ENCODE measurements at places on chromosomes 2 and 18.

DNA sequence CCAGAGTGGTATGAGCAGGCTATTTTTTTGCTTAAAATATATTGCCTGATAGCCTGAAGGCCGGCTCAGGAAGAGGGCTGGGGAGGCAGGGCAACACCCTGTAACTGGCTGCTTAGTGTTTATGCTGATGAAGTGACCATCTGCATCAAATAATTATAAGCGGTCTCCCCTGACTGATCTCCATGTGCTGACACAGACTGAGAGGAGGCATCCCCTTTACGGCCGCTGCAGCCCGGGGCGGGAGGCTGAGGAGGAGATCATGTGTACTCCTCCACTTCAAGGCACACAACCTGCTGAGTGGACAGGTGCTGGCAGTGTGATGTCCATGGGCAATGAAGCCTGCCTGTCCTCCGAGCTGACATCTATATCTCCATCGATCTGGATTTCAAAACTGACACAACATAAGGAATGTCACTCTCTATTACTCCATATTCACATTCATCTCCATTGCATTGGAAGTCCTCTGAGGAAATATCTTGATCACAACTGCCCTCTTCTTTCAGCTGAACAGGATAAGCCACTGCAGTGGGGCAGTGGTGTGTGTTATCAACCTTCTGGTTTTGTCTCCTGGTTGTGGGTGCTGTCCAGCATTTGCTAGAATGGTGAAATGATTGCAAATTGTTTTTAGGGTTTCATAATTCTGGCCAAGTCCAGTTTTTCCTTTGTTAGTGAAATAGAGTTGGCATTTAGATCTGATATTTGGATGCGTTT, 143.5 kb downstream of the AQP4 start:
- DNase-seq, result no peak

GRCh38 chr2:196244966-196245365, 73.6 kb upstream of the STK17B start:
- DNase-seq, result no peak

DNA sequence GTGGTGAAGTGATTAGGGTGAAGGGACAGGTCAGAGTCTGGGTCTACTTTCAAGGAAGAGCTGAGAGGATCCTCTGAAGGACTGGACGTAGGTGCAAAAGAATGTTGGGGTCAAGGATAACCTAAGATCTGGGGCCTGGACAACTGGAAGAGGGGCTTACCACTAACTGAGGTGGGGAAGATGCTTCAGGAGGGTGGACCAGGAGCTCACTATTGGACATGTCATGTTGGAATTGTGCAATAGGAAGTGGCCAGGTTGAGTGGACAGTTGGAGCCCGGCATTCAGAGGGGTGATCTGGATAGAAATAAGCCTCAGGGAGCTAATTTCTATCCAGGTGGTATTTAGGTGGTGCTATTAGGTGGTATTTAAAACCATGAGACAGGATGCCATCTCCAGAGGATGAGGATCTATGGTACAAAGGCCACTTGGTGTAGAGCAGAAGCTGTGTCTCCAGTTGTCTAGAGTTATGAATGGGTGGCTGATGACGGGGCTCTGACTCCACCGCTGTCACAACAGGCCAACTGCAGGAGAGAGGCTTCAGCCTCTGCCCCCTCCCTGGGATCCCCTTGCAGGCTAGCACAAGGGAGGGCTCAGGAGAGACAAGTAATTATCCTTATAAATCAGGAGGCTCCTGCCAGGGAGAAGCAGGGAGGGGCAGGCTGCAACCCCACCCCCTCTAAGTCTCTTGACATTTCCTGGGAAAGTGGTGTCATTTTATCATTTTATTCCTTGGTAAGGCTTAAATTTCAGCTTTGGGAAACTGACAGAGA, 158.0 kb downstream of the SMAD7 start:
- DNase-seq, result no peak

DNA sequence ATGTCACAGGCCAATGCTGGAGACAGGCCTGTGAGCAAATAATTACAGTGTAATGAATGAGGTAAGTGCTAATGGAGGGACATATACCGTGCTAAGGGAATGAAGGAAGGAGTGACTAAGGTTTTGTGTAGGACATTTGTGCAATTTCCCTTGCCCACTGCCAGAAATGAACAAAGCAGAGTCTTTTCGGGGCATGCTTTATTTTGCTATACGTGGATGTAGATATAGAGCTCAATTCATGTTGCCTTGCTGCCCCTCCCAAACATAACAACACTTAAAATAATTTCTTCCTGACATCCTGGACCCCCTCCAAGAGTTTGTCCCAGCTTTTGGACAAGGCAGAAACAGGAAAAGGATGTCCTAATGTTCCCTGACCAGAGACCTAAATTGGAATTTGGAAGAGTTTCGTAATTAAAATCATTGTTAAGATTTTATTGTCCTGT, 23.7 kb upstream of the CD28 start:
- DNase-seq, result no peak

DNA sequence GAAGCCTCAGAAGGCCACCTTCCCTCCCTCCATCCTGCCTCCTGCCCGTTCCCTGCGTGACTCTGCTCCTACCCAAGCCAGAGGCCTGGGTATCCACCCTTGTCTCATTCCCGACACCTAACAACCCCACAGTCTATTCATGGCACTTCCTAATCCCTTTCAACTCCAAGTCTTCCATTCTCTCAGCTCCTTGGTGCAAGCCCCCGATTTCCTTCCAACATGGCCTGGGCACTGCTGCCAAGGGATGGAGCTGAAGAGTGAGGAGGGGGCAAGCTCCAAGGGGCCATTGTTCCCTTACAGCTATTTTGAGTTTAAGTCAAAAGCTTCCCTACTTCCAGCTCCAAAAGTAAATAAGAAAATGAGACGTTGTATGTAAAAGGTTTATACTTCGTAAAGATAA, 84.8 kb upstream of the ASB18 start:
- no peak for DNase-seq

DNA sequence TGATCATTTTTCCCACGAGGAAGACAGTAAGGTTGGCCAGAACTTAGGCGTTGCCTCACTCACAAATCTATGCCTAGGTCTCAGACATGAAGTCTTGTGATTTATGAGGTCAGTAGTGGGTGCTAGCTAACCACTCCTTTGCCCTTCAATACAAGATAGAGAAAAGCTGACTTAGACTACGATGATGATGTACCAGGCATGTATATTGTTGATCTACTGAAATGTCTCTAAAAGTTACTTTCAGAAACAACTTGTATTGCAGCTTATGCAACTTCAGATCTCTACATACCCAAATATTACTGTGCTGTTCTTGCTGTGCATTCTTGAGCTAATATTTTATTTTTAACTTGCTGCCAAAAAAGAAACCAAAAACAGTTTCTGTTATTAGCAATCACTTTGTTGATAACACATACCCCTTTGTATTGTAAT, 30.6 kb downstream of the MAPRE2 start:
- DNase-seq, result no peak

GRCh38 chr18:79693561-79694205, 14.1 kb downstream of the CTDP1 start:
- DNase-seq, result no peak

GRCh38 chr2:19868224-19868623, 33.6 kb downstream of the TTC32 start:
- no peak for DNase-seq

DNA sequence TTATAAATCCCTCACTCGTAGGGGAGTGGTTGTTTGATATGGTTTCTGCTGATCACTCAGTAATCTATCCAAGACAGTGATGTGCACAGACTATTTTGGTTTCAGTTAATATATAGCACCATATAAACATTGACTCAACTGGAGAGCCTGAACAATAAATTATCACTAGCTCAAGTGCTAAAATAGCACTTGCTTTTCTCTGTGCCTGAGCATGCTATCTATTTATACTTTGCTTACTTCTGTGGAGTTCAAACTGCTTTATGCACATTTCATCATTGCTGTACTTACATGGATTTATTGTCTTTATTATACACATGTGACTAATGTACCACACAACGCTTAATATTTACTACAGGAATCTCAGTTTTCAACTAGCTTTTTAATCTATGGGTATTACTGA, 133.6 kb downstream of the BCL2 start:
- no peak for DNase-seq

DNA sequence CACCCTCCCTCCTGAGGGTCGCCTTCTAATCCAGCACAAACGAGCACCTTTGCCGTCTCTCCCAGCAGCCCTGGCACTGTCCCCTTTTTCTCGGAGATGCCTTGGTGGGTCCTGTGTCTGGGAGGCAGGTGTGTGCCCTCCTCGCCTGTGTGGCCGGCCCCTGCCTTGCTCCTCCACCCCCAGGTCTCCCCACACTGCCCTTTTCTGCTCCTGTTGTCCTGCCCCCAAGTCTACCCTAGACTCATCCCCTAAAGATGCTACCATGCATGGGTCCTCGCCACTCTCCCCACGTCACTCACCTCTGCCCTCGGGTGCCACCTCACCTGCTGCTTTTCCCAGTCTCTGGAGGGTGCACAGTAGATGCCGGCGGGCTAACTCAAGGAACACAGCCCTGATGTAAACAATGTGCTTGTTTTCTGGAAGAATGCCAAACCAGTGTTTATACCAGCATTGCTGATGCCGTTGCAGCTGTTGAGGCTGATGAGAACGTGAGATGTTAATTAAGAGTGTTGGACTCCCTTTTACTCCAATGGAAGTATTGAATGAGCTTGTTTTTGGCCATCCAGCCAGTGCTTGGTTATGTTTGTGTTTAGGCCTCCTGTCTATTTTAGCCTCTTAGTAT, 223.1 kb downstream of the AGAP1 start:
- no peak for DNase-seq

GRCh38 chr18:35703043-35703688, 121.6 kb downstream of the GALNT1 start:
- no peak for DNase-seq

- DNase-seq, result no peak
Observed at GRCh38 chr18:72063001-72063400, 481.1 kb downstream of the CBLN2 start.

All from AML-193 (cell line).